ENCODE measurements at places on chromosomes 7 and 10.

GRCh38 chr10:72719941-72720592 is 28.1 kb downstream of the MCU start:
- peak; percentile 66 for ATAC-seq

GRCh38 chr10:107340326-107340725 is 175.8 kb upstream of the SORCS1 start:
- no peak for ATAC-seq

- ATAC-seq, result no peak
Observed at GRCh38 chr7:52940481-52940880, 95.0 kb upstream of the POM121L12 start.

GRCh38 chr10:103474077-103474476 is 5.0 kb downstream of the CALHM3 start:
- no peak for ATAC-seq

DNA sequence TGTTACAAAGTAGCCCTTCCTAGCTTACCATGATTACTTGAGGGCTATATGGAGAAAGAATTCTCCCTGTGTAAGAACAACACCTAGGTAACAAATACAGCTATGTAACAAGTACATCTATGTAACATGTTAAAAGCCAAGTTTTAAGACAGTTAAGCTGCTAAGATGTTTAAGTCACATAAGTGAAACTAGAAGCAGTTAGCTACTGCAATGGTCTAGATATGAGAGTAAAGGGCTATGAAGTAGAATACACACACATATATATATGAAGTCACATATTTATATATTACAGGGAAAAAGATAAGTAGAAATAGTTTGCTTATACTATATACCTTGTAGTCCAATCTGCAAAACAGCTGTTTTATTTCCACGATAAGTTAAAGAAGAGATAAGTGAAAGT is 14.4 kb downstream of the POT1 start:
- ATAC-seq, result no peak

- ATAC-seq, result no peak
Observed at GRCh38 chr10:132371641-132372081, 25.3 kb upstream of the PWWP2B start.

All from esophagus mucosa (tissue), 1 donor.